ENCODE measurements at places on chromosomes 4 and X. TPM values are rescaled to one million over a fixed set of nuclear protein-coding genes. Genes with fewer than 3 reads are reported as not detected.

DNA sequence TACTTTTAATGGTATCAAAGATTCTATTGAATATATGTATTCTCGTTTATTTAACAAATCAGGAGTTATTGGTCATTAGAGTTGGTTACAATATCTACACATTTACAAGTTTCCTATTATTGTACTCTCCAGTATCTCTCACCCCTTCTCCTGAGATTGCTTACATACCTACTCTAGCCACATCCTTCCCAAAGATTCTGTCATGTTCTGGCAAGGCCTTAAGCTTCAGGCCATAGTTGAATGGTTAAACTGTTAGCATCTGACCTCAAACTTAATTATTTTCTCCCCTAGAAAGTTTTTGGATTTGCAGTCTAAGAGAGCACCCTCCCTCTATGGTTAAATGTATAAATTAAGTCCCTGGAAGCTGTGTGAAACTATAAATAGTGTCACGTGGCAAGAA is 784.2 kb downstream of the GLUD2 start:
- no peak for DNase-seq

GRCh38 chrX:11722304-11722703 is 35.7 kb upstream of the MSL3 start:
- no peak for DNase-seq

DNA sequence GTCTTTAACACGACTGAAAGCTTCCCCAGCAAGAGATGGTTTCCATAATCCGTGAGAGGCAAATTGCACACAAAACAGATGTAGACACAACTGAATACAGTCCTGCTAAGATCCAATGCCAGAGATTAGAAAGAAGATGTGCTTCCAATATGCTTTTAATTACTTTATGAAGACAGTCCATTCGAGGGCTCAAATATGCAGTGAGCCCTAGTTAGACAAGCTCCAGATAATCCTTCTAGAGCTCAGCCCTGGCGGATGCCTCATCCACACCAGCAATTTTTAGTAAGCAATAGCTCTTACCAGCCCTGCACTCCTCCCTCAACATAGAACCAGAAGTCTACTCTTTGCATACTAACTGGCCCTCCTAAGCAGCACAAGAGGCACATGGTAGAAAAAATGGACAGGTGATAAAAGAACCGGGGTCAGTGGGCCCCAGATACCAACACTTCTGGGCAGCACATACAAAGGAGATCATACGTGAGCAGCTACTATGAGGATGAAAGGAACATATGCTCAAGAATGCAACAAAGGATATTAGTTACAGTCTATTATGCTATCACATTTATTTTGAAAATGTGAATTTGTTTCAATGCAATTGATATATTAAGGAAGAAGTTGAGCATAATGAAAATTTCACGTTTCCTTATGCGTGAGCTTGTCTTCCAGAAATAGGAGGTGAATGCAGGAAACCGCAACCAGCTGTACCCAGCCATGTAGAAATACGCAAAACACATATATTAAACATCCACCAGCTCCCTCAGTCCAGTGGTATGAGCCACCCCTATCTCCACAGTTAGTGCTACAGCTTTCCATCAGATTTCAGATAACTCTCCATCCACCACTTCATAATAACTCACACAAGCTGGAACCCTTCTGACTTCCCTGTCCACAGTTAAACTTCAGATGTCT is 34.3 kb downstream of the GPC4 start:
- DNase-seq: no peak

DNA sequence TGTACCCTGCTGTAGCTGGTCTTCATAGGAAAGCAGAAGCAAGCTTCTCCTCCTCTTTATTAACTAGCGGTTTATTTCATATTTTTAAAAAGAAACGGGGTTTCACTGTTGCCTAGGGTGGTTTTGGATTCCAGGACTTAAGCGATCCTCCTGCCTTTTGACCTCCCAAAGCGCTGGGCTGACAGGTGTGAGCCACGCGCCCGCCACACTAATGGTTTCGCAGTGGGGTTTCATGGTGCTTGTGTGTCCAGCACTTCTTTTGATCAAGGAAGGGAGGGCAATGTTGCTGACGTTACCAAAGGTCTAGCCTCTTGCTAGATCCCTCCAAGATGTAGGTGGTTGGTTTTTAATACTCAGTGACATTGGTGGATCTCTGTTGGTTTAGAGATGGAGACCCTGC is 1.4 kb downstream of the MAEA start:
- DNase-seq: no peak

DNA sequence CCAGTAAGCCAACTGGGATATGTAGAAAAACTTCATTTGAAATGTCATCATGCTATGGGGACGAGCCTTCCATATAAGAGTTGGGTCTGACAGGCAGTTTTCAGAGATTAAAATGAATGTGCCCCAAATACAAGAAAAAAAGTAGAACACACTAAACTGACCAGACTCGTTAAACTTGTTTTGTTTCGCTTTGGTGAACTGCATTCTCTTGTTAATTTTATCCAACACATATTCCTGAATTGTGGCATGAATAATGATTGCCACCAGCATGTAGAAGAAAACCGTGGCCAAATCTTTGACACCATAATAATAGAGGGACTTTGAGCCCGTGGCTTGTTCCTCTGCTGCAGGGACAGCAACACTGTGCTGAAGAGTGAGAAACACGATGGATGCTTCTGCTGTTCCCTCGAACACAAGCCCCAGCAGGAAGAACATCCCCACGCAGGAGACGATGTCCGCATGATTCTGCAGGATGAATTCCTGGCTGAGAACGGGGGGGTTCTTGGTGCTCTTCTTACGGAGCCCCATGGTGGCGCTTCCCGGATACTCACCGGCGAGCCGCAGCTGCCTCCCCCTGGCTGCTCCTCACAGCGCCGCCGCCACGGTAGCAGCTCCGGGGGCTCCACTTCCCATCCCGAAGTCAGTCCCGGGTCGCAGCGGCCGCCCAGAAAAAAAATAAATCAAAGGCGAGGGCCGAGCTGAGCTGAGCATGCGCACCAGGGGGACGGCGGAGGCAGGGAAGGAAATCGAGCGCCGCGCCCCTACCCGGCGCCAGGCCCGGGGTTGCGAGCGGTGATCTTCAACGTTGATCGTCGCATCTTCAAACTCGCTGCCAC is at the start of gene TRAM1L1:
Gene TRAM1L1, minus strand, starts transcription at position 711 of the 836 bp plus-strand sequence. Its CDS starts 183 bp downstream, at position 528.
- peak; percentile 11 for DNase-seq

DNA sequence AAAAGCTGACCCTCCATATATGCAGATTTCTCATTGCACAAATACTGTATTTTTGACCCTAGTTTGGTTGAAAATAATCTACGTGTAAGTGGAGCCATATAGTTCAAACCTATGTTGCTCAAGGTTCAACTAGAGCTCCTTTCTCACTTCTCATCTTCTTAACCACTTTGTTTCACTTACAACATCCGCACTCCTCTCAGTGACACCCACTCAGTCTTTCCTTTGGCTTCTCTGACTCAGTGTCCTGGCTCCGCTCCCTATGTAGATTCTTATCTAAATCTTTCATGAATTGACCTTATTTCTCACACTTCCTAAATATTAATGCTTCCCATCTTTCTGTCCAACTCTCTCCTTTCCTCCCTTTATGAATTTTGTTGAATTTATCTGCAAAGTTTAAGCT is 32.9 kb upstream of the DKK2 start:
- DNase-seq: no peak

DNA sequence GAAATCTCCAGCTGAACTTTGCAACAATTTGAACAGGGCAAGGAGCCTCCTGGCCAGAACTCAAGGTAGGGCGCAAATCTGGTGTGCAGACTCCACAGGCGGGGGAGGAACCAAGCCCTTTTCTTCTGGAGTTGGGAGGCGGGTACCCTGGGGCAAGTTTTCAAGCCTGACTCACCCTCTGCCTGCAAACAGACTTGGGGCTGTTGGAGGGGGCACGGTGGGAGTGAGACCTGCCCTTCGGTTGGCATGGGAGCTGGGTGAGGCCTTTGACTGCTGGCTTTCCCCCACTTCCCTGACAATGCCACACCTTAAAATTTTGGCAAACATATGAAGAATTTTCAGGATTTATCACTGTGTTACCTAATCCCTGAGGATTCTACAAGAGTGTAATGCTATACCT is 709.8 kb upstream of the DIAPH2 start:
- no peak for DNase-seq

Gene NOX1
- total RNA-seq: not detected

Gene MAGEC1
- total RNA-seq: not detected

Gene ACSL1
- total RNA-seq: 12.8 TPM

Gene MAOB
- not detected for total RNA-seq

Gene KLF8
- 1.2 TPM for total RNA-seq
